ENCODE measurements at places on chromosomes 16 and 17.

- no peak for DNase-seq
These were observed 8.7 kb upstream of the KREMEN2 start for GRCh38 chr16:2955438-2955778.

DNA sequence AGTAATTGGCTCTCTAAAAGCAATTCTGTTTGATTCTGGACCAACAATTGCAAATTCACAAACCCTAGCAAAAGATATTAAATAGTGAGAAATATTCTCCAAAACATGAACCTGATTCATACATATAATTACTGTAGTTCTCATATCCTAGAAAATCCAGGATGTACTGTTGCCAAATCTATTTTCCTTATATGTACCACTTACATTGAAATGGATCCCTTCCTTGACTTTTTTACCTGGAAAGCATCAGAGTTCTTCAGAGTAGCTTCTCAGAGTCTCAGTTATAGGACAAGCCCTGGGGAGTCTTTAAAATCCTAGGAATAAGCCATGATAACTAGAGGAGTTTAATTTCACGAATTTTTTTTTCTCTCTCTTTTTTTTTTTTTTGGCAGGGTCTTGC lies 16.7 kb downstream of the TMEM92 start:
- no peak for DNase-seq

DNA sequence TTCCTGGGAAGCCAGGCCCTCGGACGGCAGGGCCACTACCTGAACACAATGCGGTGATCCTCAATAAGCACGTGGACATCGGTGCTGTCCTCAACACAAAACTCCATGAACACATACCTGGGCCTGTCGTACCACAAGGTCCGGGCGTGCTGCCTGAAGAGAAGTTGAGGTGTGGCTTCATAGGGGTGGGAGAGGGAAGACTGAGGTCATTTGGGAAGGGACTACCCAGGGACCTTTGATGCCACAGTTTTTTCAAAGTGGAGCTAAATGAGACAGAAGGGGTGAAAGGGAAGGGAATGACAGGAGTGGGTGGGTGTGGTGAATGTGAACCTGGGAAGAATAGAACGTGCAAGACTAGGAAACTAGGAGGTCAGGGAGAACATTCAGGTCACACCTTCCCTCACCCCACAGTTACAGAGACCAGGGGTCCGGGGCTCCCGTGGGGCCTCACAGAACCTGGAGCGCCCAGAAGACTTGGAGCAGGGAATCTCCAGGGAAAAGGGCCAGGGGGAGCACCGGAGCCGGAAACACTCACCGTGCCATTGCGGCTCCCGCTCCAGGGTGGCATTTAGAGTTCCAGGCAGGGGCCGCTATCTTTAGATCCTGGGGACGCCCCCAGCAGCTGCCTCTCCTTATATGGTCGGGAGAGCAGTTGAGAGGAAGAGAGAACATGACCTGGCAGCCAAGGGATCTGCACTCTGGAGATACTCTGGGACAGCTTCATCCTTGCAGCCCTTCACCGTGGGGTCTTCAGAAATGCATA lies at the start of gene PTGES3L:
Gene PTGES3L, minus strand, starts transcription at position 570 of the 763 bp plus-strand sequence. Its CDS starts 27 bp downstream, at position 543.
- DNase-seq, result no peak

- DNase-seq, result no peak
These were observed 38.9 kb upstream of the CMIP start for GRCh38 chr16:81405702-81406113.

- no peak for DNase-seq
These were observed 84.5 kb downstream of the WNT3 start for GRCh38 chr17:46733837-46734475.

Measured in midbrain (tissue), 1 donor.